Astrocyte of the hippocampus (primary cell): ENCODE measurements at places on chromosomes 2 and 18.

- DNase-seq: no peak
These were observed 37.6 kb upstream of the PLEKHM3 start for GRCh38 chr2:208062961-208063360.

DNA sequence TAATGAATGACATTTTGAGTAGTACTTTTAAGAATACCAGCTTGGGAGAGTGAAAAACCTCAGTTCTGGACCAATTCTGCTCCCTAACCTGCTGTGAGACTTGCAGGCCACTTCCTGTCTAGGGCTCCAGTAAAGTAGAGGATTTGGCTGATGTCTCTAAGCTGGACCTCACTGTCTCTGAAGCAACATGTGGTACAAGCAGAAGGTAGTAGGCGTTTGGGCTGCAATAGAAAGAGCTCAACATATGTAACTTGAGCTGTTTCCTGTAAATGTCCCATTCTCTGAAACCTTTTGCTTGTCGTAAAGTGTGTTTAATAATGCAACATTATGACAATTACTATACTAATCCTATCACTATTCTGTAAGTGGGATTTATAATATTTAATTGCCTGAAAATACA, 213.1 kb downstream of the MYO3B start:
- DNase-seq: no peak

GRCh38 chr2:105573910-105574655, 170.6 kb upstream of the NCK2 start:
- no peak for DNase-seq

- no peak for DNase-seq
These were observed 98.7 kb upstream of the CAVIN2 start for GRCh38 chr2:191945623-191946022.

GRCh38 chr2:9284521-9285297, 78.1 kb downstream of the ASAP2 start:
- DNase-seq: no peak

GRCh38 chr2:230866756-230867523, 2.2 kb downstream of the ITM2C start:
- peak; percentile 68 for DNase-seq

GRCh38 chr2:98039085-98039756, 43.5 kb upstream of the TMEM131 start:
- no peak for DNase-seq

DNA sequence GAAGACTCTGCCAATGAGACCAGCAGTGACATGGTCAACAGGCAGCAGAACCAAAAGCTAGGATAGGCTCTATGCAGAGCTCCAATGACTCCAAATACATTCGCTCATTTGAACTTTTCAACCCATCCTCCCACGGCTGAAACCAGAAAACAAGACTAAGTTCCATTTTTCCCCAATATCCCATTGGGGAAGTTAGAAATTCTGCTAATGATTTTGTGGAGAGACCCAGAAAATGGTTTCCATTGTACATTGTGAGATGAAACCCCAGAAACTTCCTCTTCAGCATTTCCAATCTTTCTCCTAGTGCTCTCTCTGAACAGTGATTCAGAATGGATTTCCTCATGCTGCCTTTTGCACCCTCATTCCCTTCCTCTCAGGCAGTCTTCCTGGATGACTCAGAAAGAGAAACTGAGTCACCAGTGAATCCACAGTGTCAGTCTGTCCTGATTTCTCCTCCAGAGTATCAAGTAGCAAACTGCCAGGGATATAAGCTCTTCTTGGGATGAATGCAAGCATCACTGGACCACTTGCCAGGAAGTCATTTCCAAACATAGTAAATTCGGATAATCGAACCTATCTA, 467.7 kb upstream of the ID2 start:
- no peak for DNase-seq

- no peak for DNase-seq
These were observed 1.4 kb downstream of the GPBAR1 start for GRCh38 chr2:218262237-218262600.

- no peak for DNase-seq
These were observed 4.7 kb downstream of the IL1A start for GRCh38 chr2:112779598-112779997.

GRCh38 chr2:105935063-105935462, 190.4 kb downstream of the NCK2 start:
- no peak for DNase-seq

GRCh38 chr2:45005261-45006002, 3.8 kb downstream of the SIX2 start:
- no peak for DNase-seq

DNA sequence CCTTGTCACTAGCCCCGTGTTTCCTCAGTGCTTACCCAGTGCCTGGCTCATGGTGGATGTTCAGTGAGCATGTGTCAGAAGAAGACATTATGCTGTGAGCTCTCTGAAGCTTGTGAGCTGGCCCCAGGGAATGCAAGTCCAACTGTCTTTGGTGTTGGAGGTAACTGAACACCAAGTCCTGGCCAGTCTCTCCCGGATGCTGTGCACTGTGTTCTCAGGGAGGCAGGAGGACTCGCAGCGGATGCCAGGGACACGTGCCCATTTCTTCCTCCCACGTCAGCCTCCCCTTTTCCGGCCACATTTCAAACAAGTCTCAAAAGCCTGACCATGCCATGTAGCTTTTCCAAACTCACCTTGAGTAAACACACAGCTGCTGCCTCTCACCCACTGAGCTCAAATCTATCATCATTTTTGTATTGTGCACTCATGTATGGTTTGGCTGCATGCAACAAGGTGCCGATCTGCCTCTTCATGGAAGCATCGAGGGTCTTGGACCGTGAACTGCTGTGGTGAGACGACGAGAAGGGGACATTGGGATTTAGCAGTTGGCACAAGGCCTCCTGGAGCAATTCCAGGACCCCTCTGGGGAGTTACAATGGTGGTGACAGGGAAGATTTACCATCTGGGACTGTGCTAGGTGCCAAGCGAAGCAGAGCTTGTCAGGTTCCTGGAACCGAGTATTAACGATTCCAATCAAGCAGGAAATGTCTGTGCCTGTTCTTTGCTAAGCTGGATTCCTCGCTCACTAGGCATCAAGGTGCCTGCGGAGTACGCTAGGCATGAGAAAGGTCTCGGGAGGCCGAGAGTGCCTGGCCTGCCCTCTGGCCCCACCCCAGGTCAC, 44.4 kb upstream of the MGAT4A start:
- peak; percentile 20 for DNase-seq

DNA sequence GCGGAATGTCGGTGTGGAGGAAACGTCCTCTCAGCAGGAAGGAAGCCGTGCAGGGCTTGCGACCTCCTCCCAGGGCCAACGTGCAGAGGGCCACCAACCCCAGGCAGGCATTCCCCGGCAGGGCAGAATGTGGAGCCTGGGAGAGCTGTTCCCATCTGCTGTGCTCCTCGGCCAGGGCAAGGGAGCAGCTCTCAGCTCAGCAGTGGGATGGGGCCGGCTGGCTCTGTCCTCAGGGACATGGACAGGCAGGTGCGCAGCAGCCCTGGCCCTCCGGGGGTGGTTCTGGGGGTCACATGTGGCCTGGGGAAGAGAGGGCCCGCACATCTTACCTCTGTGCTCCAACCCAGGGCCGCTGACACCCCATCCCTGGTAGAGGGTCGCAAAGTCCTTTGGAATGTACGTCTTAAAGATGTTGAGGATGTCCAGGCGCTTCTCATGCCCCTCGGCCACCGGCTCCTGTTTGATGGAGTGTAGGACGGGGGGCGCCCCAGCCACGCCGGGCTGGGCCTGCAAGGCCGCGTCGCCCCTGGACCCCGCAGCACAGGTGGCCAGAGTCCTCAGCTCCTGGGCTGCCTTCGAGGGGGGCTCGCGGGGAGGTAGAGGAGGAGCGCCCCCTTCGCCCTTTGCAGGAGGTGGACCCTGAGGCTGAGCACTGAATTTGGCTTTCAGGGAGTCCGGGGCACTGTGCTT, 116.4 kb downstream of the ZNF516 start:
- DNase-seq: no peak

DNA sequence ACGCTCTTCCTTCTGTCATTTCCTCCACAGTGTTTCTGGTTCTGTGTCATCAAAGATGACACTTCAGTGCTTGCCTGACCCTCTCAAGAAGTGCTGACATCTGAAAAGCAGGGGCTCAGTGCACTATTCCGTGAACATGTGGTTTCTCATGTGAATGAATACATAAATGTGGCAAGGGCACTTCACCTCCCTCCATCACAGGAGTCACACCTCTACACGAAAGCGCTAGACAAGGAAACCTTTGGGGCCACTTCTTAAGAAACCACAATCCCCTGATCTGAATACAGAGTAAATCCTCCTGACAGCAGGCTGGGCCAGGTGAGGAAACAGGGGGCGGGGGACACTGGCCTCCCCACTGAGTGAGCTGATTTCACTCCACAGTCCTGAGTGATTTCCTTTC, 145.8 kb upstream of the ACAA2 start:
- no peak for DNase-seq

- DNase-seq: peak; percentile 78
These were observed 16.9 kb downstream of the STEAP3 start for GRCh38 chr2:119240311-119241204.
